DMS153 (cell line): ENCODE measurements at places on chromosomes 2 and 18.

GRCh38 chr2:18856765-18857164 lies 267.4 kb upstream of the NT5C1B start:
- DNase-seq = no peak

GRCh38 chr2:217802876-217803652 lies 199.7 kb downstream of the TNS1 start:
- DNase-seq = no peak

- DNase-seq = no peak
Observed at GRCh38 chr2:178250429-178250828, 56.1 kb downstream of the OSBPL6 start.

DNA sequence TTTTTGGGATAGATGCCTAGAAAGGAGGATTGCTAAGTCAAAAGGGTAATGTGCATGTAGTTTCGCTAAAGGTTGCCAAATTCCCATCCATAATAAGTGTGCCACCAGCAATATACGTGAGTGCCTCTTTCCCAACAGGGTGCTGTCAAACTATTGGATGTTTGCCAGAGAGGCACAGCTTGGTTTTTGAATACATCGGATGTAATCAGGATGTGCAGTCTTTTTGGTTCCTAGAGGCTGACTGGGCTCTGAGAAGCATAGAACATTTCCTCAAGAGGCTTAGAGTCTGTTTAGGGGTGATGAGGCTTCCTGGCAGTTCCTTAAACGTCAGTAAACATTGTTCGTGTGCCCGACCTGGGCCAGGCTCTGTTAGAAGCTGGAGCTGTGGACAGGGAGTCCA lies 28.0 kb downstream of the AGAP1 start:
- peak; percentile 83 for DNase-seq

- DNase-seq = no peak
Observed at GRCh38 chr2:149122516-149122915, 84.0 kb downstream of the LYPD6B start.

DNA sequence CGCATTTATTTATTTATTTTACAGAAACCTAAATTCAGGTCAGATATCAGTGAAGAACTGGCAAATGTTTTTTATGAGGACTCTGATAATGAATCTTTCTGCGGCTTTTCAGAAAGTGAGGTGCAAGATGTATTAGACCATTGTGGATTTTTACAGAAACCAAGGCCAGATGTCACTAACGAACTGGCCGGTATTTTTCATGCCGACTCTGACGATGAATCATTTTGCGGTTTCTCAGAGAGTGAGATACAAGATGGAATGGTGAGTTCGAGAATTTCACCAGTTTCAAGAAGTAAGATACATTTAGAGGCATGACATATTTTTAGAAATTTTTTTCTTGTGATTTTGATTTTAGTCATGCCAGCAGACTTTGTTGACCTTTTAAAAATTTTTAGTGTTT lies 4.6 kb downstream of the CDCA7 start:
- DNase-seq = no peak

DNA sequence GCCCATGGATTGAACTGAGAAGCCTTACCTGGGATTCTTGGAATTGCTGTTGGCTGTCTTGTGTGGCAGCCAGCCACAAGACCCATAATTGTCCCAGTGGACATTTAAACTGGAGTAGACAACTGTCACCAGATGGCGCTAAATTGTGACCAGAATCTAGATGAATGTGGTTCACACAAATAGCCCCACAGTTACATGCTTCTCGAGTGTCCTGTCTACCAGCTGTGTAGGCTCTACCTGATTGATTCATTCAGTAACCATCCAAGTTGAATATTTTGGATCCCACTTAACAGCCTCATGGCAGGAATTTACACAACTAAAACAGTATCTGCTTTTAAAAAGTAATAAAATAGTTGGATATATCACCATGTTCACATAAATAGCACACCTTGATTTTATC lies 73.2 kb downstream of the MAP4K4 start:
- no peak for DNase-seq

DNA sequence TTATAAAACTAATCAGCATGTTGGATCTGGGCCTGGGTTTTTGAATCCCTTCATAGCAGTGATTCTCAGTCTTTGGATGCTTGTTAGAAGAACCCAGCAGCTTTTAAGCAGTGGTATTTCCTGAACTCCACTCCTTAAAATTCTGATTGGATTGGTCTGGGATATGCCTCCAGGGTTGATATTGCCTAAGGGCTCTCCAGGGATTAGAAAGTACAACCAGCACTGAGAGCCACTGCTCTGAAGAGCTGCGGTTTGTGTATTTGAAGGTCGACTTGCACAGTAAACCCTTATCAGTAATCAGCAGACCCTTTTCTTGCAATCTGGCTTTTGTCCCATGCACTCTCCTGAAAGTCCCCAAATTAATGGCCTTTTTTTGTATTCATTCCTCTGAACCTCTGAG lies 17.0 kb upstream of the RBMS1 start:
- no peak for DNase-seq

DNA sequence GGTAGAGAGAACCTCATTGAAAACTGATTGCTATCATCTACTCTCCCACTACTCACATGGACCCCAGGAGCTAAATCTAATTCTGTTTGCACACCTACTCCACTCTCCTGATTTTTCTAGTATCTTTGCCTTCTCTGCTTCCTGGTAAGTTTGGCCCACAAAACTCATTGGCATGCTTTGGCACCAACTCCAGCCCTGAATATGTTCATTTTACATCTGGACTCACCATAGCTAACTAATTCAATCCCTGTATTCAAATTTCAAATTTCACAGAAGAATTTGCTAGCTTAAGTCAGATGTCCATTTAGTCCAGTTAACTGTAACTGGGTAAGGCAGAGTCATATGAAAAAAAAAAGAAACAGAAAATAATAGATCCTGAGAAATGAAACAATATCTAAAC lies 442.1 kb downstream of the SUCLG1 start:
- DNase-seq = no peak

- DNase-seq = no peak
Observed at GRCh38 chr2:27390822-27391679, 10.5 kb upstream of the ZNF513 start.

DNA sequence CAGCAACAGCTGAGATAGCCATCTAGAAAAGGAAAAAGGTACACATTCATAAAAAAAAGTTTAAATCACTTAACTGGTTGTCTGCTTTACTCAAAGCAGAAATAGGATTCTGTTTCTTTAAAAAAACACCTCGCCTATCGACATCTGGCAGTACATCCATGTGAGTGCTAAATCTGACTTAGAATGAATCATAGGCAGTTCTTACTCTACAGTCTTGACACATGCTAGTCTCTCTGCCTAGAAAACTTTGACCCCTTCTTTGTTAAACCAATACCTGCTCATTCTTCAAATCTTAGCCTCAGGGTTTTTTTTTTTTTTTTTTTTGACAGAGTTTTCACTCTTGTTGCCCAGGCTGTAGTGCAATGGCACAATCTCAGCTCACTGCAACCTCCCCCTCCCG lies 37.1 kb upstream of the GPR75 start:
- DNase-seq = no peak

DNA sequence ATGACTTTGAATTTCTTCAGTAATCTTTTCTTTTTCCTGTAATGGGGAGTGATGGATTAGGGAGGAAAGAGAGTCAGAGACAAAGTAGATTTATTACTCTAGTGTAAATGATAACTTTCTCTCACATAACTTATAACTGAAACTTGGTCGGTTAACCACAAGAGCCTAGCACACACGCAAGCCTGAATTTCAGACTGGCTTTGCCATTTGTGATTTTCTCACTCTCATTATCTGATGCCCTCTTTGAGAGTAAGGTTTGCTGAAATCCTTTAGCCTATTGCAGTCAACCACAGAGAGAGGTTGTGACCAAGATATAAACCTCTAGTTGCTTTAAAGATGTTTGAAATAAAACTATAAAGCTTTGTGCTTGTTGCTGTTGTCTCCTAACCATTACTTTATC lies 117.9 kb upstream of the NETO1 start:
- DNase-seq = no peak

DNA sequence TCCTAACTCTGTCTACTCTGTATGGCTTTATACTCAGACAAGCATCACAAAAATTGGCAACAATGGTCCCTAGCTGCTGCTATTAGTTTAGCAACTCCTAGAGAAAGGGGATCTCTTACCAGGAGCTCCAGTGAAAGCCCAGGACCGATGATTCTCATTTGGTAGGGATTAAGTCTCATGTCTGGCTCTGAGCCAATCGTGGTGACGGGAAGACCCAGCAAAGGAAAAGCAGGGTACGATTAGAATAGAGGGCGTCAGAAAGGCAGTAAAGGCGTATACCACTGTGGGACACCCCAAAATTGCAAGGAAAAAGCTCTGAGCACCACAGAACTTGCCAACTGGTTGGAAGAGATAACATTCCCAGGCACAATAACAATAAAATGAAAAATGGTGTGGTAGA lies 129.5 kb downstream of the MTCL1 start:
- DNase-seq = no peak

DNA sequence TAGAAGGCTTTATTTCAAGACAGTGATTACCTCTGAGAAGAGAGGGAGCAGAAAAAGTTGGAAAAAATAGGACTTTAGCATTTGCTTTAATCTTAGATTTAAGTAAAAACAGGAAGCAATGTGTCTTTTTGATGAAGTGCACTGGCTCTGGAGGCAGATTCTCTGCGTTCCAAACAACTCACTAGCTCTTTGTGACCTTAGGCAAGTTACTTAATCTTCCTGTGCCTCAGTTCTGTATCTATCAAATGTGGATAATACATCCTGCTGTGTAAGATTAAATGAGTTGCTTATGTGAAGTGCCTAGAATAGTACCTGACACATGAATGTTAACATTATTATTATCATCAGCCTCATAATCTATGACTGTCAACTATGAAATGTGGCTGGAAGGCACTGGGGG lies 42.3 kb downstream of the RPRD1A start:
- no peak for DNase-seq

DNA sequence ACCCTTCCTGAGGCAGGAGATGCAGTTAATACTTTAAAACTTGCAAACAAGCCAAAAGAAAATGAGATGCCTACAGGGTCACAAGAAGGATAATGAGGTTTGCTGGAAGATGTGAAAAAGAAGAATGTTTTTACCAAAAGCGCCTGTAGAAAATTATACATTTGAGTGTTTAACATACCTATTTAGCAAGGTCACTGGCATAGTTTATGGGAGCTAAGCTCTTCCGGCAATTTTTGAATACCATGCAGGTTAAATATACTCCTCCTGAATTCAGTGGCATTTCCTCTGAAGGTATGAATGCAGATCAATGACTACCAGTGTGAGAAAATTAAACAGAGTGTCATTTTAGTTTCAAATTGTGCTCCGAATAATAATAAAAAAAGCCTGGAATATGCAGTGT lies 21.2 kb upstream of the MAP3K20 start:
- no peak for DNase-seq

DNA sequence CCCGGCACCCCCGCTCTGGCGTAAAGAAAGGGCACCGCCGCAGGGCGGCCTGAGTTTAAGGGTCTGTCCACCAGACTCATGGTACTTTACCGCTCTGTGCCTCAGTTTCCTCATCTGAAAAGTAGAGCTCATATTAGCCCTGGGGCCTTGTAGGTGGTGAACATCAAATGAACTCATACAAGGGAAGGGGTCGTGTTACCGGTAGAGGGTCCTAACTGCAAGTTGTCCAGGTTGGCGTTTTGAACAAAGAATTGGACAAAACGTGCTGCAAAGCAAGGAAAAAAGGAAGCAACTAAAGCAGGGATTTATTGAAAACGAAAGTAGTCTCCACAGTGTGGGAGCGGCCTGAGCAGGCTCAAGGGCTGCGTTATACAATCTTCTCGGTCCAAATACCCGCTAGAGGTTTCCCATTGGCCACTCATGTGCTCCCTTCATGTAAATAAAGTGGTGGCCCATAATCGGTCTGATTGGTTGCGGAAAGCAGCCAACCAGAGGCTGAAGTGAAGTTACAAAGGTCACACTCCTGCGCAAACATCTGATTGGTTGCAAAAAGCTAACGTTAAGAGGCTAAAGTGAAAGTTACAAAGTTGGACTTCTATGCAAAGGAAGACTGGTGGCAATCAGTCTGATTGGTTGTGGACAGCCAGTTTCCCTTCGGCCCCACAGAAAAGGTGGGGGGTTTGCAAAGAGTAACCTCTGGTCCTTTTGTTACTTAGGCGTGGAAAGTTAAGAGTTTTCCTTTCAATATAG lies 80.7 kb upstream of the LDLRAD4 start:
- peak; percentile 22 for DNase-seq

- DNase-seq = no peak
Observed at GRCh38 chr2:77156599-77156998, 365.6 kb downstream of the LRRTM4 start.

GRCh38 chr2:235988271-235989015 lies 179.7 kb downstream of the GBX2 start:
- no peak for DNase-seq

- DNase-seq = no peak
Observed at GRCh38 chr2:118851650-118852049, 4.2 kb upstream of the EN1 start.

- no peak for DNase-seq
Observed at GRCh38 chr2:226398580-226398979, 401.0 kb downstream of the IRS1 start.

DNA sequence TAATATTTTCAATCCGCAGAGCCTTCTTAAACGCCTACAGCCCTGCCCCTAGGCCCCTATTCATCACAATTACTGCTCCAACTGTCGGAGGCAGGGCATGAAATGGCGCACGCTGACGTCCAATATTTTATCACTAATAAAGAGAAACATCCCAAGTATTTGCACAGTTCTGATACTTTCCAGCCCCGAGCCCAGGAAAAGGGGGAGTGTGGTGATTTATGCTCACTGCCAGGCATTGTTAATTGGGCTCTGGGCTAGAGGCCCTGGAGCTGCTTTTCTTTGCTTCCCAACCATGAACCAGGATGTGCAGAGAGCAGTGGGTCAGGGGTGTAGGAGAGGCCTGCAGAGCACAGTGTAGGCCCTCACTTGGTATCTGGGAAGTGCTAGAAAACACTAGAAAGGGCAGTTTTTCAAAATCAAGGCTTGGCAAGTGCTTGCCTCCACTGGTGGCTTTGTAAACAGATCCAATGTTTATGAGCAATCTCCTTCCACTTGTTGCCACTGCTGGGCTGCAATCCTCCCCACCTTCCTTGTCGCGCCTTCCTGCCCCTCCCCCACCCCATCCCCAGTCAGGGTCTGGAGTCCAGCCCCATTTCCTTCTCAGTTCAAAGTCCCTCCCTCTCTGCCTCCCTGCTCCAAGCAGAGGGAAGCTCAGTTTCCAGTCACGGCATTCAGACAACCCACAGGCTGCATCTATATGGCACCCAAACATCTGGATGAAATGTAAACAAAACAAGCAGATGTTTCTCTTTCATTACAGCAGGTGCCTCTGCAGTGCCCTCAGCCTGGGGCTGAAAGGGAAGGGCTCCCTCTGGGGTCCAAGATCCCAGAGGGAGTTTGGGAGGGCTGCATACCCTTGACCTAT lies 83.9 kb upstream of the PKDCC start:
- DNase-seq = peak; percentile 53

DNA sequence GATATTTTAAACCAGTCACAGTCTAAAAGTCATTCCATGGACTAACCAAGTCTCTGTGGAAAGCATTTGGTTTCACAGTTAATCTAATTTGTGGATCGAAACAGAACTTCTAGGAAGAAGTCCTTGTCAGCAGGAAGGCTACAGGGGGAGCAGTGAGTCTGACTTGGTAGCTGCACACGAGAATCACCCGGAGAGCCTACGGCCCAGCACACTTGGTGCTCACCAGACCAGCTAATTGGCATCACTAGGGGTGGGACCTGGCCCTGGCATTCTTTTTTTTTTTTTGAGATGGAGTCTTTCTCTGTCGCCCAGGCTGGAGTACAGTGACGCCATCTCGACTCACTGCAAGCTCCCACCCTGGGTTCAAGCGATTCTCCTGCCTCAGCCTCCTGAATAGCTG lies 97.7 kb downstream of the ZNF532 start:
- DNase-seq = no peak
